A673 (cell line): ENCODE measurements at places on chromosomes 16 and 17. TPM values are rescaled to one million over a fixed set of nuclear protein-coding genes. Genes with fewer than 3 reads are reported as not detected.

The TSPOAP1 gene
- 0.21 and 0.24 TPM in 2 replicates for total RNA-seq

The RRN3 gene
- total RNA-seq = 37.4 and 39.3 TPM in 2 replicates

The P2RX1 gene
- 0.24 and 0.39 TPM in 2 replicates for total RNA-seq

The CFAP97D1 gene
- total RNA-seq = not detected in 2 replicates

The MEOX1 gene
- total RNA-seq = 0.82 and 1.1 TPM in 2 replicates

The SLC5A2 gene
- total RNA-seq = not detected in 2 replicates

The SLC52A1 gene
- not detected in 2 replicates for total RNA-seq

The KRTAP9-2 gene
- total RNA-seq = not detected in 2 replicates

The ITGAX gene
- 0.46 TPM in 1 of 2 replicates, not detected in the other for total RNA-seq

The MIF4GD gene
- 14.7 and 22.4 TPM in 2 replicates for total RNA-seq

The ITGAD gene
- not detected in 2 replicates for total RNA-seq

The ACSM2A gene
- total RNA-seq = not detected in 2 replicates

The NTN1 gene
- total RNA-seq = 4.3 TPM in 2 replicates

The C16orf96 gene
- total RNA-seq = not detected in 2 replicates

The LRRC37B gene
- total RNA-seq = 14.2 and 21.2 TPM in 2 replicates

The CDH3 gene
- total RNA-seq = 0.15 TPM in 1 of 2 replicates, not detected in the other

The HEXIM1 gene
- 21.2 and 22.1 TPM in 2 replicates for total RNA-seq

The TBX21 gene
- total RNA-seq = not detected in 2 replicates

The GPS2 gene
- 116 and 133 TPM in 2 replicates for total RNA-seq

The HBM gene
- total RNA-seq = not detected in 2 replicates

The USP31 gene
- total RNA-seq = 27.4 and 34.4 TPM in 2 replicates

The PPP1R27 gene
- not detected in 2 replicates for total RNA-seq

The LYRM9 gene
- total RNA-seq = 2.8 and 4.7 TPM in 2 replicates

The CD300E gene
- not detected in 2 replicates for total RNA-seq

The DLG4 gene
- total RNA-seq = 74.7 and 86.6 TPM in 2 replicates

The SCN4A gene
- total RNA-seq = 0.56 and 0.79 TPM in 2 replicates

The GRB2 gene
- total RNA-seq = 95.2 and 101 TPM in 2 replicates

The MYOCD gene
- total RNA-seq = not detected in 2 replicates

The ABCC11 gene
- total RNA-seq = 0.13 TPM in 1 of 2 replicates, not detected in the other
